H7 (cell line): ENCODE measurements at places on chromosomes 12 and 14. TPM values are rescaled to one million over a fixed set of nuclear protein-coding genes. Genes with fewer than 3 reads are reported as not detected.

DNA sequence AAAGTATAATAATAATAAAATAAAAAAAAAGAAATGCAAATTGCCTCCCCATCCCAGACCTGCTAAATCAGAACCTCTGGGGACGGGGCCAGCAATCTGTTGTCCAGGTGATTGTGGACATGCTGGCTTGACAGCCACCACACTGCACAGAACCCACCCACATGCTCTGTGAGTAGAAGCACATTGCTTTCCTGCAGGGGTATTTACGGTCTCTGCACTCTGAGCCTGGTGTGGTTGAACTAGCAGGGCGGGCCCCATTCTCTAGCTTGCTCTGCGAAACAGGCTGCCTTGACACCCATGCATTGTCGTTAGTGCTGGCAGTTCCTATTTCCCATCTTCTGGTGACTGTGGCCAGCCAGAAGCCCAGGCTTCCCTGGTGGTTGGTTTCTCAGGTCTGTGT is 24.5 kb downstream of the PRMT8 start:
- no peak for DNase-seq

The SLC25A21 gene
- total RNA-seq, result 7.7 and 8.1 TPM in 2 replicates

- DNase-seq, result no peak
Measured at GRCh38 chr12:65944637-65945036, 120.4 kb downstream of the HMGA2 start.

DNA sequence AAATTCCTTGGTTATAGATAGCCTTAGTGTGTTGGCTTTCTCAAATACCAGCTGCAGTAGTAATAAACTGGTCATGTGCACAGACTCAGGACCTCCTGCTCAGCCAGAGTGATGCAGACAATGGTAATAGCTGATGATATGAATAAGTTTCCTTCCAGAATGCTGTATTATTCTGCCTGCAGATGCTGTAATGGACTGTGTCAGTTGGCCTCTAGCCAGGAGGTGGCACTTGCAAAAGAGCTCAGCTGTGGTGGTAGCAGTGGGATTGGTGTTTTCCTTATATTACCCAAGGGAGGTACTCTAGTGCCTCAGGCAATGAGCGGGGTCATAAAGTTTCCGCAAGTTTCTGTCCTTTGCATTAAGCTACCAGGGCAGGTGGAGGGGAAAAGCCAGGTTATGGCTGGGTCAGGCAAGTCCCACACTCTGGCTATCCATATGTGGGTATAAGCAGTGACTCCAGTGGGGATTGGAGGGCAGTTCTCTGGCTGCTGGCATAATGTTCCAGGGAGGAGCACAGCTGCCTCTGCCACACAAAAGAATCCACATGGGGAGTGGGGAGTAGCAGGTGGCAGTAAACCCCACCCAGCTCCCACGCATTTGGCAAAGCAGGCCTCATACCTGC is 14.0 kb upstream of the MUCL1 start:
- no peak for DNase-seq

DNA sequence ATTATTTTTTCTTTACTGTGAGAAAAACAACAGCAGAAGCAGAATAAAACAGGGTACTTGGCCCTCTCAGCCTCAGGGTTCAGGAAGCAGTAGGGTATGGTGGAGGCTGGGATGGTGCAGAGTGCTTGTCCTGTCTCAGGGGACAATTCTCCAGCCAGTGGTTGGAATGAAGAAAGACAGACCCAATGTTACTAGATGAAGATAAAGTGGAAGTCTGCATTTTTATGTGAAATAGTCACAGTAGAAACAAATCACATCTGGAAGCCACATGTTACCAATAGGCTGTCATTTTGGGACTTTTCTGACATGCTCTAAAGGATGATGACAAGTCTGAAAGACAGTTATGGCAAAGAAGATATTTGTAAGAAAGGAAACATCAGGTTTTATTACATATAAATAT is 32.3 kb downstream of the PROX2 start:
- DNase-seq, result no peak

GRCh38 chr12:126343321-126343720 is 1278.1 kb downstream of the AACS start:
- DNase-seq, result no peak

DNA sequence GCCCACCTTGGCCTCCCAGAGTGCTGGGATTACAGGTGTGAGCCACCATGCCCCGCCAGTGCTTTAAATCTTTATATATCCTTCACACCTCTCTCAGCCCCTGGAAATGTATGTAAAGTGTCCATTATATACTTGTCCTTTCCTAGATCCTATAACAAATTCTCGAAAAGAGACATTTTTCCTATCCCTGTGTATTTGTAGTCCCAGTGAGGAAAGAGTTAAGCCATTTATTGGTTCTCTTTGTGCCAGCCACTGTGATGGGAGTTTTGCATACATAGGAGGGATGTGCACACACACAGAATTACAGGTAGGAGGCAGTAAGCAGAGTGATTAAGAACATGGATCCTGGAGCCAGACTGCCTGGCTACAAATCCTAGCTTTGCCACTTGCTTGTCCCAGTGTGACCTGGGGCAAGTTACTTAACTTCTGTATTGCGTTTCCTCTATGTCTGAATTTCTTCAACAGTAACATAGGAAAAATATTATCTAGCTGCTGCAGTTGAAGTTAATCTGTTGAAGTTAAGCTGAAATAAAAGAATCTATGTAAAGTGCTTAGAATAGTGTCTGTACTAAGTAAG is 2.1 kb upstream of the RABGGTA start:
- DNase-seq, result no peak

DNA sequence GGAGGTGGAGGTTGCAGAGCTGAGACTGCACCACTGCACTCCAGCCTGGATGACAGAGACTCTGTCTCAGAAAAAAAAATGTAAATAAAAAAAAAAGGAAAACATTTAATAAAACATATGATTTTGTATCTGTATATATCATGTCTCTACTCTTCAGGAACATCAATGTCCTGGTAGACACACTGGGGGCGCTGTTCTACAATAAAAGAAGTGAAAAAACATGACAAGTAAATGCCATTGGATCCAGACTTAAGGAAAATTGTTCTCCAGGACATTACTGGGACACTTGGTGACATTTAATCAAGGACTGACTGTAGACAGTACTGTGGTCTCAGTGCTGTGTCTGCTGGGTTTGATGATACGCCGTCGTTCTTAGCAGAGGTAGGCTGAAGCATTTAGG is 15.5 kb upstream of the KLC1 start:
- DNase-seq, result no peak

DNA sequence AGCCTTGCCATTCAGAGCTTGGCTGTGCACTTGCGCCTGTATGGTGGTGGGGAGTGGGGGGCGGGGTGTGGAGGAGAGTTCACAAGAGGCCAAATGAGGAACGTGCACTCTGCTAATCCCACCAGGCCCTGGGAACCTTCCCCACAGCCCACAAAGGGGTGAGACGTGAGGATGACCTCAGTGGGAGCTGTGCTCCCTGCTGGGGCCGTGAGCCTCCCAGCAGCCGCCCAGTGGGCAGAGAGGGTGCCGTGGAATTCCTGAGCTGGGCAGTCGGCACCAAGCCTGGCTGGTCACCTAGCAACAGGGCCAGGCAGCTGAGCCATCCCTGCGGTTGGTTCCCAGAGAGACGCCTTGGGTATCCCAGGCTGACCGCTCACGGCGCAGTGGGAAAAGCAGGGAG is 53.7 kb downstream of the CCNK start:
- no peak for DNase-seq

GRCh38 chr14:69471436-69471835 is 13.1 kb upstream of the PLEKHD1 start:
- DNase-seq, result no peak

DNA sequence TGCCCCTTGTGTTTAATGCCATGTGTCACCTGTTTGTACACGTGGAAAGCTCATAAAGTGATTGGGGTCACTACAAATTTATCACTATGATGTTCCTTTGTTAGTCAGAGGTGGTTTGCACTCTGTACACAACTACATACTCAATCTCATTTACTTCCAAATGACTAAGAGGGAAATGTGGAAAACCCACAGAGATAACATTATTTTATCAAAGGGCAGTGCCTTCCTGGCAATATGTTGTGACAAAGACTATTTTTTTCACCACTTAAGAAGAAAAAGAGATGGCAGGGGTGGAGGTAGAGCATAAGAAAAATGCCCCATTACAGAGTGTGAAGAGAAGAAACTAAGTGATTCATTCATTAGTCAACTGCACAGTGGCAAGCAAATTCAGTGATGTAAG is 1064.1 kb upstream of the FLRT2 start:
- DNase-seq, result no peak

DNA sequence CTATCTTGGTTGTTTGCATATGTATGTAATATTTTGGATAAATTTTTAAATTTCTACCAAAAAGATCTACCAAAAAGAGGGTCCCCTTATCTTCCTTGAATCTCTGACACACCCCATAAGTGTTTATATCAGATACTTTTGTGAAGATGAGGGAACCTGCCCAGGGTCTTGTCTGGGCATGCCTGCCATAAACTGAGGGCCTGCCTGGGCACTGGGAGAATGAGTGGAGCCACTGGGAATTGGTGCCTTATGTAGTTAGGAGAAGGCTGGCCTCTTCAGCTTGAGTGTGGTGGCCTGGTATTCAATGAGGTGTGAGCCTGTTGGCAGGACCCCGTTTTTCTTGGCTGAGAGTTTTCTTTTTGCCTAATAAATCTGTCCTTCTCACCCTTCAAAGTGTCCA is 46.5 kb downstream of the OR9K2 start:
- no peak for DNase-seq

DNA sequence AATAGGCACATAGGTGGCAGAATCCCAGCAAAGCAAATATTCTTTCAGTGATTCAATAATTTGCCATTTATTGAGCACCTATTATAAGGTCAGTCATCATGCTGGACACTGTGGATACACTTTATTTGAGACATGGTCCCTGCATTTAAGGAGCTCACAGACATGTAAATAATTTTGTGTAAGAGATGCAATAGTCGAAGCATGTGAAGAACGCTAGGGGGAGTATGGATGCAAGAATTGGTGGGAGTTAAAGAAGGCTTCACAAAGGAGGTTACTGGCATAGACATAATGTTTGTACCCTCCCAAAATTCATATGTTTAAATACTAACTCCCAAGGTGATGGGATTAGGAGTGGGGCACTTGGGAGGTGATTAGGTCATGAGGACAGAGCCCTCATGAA is 260.6 kb upstream of the GARIN6 start:
- peak; percentile 20 for DNase-seq

- no peak for DNase-seq
Measured at GRCh38 chr12:58458102-58458501, 462.2 kb downstream of the LRIG3 start.

DNA sequence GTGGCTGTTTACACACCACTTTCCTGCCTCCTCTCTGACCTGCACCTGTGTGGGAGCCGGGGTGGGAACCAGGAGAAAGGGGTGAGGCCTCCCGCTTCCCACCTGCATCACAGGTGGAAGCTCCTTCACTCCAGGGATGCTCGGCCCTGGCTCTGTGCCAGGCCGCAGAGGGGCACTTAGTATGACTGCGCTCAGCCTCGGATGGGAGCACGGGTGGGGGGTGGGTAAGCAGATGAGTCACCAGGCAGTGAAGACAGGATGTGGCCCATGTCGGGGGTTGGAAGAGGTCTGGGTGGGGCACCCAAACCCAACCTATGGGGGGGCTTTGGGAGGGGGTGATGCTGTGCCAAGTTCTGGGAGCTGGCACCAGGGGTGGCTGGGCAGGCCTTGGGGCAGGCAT is 7.4 kb upstream of the CYP46A1 start:
- DNase-seq, result no peak

DNA sequence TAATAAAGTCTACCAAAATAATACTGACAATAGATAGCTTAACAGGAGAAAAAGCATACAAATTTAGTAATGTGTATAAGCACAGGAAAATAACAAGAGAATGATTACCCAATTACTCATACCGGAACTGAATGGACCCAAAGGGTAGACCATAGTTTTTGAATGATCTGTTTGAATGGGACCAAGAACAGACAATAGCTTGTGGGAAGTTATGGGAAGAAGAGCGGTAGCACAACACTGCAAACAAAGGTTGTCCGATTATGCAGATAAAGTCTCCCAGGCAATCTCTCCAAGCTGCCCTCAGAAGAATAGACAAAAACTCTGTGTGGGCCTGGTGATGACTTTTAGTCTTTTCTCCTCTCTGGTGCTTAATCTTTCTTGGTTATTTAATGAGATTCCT is 96.6 kb upstream of the NEDD1 start:
- no peak for DNase-seq

DNA sequence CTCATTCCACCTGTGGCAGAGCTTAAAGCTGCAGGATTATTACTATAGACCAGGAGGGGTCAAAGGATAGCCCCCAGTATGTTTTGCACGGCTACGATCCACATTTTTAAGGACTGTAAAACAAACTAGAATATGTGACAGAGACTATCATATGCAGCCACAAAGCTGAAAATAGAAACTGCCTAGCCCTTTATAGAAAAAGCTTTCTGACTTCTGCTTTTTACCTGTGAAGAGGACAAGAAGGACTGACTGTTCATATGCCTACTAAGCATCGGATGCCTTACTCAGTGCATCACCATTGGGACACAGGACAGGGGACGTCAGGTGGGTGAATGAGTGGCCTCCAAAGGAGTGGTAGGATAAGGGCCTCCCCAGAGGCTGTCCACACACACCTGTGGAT is 29.8 kb downstream of the SPTB start:
- DNase-seq, result no peak

GRCh38 chr12:62658910-62659309 is 192.3 kb downstream of the MON2 start:
- no peak for DNase-seq

DNA sequence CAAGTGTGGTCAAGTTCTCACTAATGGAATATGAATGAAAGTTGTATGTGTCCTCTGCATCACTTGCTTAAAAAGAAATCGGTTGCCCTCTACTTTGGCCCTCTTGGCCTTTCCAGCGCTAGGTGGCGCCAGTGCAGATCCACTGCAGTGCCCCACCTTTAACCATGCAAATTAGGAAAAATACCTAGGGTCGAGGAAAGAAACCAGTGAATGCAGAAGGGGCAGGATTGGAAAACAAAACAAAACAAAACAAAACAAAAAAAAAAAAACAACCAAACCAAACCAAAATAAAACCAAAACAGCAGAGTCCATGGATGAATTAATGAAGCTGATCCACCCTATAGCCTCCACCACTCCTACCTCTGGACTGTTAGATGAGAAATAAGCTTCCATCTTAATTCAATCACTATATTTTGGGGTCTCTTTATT is 12.9 kb upstream of the NEMF start:
- peak; percentile 59 for DNase-seq

DNA sequence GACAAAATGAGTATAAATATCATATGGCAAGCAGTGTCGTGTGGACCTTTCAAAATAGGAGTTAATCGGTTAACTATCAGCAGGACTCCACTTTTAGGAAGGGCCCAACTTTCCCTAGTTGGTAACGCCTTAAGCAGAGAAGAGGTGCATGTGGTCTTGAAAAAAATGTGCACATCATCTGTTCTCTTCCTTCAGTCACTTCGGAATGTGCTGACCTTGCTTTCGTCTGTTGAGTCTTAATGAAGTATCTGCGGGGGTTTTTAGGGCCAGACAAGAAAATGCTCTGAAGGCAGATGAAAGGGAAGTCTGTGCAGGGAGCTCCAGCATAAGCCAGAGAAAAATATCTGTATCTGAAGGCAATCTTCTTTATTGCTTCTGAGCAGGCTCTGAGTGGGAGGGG is 185.2 kb downstream of the AEBP2 start:
- no peak for DNase-seq

- no peak for DNase-seq
Measured at GRCh38 chr12:27852742-27853141, 72.7 kb upstream of the MANSC4 start.
